NCI-H1694 treated with DMSO at 0.1 percent for 48 hours (cell line): ENCODE measurements at places on chromosomes 3 and 15.

DNA sequence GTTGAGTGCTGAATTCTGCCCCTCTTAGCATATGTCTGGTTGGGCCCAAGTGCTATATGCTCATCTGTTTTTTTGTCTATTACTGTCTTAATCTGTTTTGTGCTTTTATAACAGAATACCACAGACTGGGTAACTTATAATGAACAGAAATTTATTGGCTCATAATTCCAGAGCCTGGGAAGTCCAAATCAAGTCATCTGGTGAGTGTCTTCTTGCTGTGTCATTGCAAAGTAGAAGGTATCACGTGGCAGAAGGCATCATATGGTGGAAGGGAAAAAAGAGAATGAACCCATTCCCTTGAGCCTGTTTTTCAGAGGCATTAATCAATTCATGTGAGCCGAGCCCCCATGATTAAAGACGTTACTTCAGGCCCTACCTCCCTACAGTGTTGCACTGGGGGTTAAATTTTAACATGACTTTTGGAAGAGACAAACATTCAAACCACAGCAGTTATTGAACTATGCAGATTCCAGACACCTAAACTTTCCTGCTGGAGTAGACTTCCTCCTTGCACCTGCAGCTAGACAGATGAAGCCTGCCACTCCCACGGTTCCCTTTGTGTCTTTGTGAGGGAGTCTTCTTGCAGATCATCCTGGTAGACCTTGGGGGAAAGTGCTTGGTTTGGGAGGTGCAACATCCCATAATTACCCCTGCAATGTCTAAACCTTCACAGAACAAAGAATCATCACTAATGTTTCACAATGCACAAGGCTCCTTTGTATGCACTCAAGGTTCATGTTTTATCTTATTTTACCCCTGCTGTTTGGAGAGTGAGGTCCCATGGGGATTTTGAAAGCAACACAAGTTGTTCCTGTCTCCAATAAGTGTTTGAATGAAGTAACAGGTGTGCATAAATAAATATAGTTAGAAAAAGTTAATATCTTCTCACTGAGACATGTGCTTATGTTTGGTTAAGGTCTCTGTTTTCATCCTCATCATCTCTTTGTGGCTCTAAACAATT lies 64.7 kb upstream of the XCR1 start:
- DNase-seq: no peak

- DNase-seq: no peak
Observed at GRCh38 chr3:133890037-133890436, 5.6 kb downstream of the RAB6B start.

DNA sequence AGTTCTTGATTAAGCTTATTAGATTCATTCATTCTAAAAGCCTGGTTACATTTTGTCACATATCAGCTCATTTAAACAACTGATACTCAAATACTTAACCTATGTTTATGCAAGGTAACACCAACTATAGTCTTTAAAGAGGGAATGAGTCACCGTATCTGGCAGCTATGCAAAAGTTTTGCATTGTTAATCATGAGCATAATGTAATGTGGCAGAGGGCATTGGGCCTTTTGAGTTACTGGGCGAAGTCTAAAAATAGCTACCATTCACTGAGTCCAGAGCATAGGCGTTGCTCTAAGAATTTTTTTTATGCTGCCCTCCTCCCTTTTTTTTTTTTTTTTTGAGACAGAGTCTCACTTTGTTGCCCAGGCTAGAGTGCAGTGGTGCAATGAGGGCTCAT lies 277.7 kb upstream of the ZNF717 start:
- DNase-seq: no peak

DNA sequence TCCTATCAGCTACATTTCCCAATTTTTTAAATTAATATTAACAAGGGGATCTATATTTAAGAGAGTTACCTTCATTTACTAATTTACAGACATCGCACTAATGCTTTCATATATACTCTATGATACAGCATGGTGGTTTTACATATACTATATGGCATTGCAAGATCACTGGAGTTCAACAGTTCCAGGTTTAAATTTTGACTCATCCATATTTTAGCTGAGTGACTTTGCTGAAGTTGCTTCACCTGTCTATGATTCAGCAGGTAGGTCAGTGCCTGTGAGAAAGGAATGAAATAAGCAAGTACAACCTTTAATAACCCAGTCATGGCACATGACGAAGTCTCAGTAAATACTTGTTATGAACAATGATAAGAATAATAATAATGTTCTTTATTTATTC lies 211.1 kb downstream of the P3H2 start:
- no peak for DNase-seq

- no peak for DNase-seq
Observed at GRCh38 chr15:33132233-33132580, 62.3 kb downstream of the FMN1 start.

- no peak for DNase-seq
Observed at GRCh38 chr3:9837701-9838582, 5.9 kb downstream of the RPUSD3 start.

GRCh38 chr15:62593681-62594399 lies 428.8 kb upstream of the C2CD4B start:
- no peak for DNase-seq
